Uterus (tissue), 4 donors: ENCODE measurements at places on chromosomes 6 and 20. TPM values are rescaled to one million over a fixed set of nuclear protein-coding genes. Genes with fewer than 3 reads are reported as not detected.

DNA sequence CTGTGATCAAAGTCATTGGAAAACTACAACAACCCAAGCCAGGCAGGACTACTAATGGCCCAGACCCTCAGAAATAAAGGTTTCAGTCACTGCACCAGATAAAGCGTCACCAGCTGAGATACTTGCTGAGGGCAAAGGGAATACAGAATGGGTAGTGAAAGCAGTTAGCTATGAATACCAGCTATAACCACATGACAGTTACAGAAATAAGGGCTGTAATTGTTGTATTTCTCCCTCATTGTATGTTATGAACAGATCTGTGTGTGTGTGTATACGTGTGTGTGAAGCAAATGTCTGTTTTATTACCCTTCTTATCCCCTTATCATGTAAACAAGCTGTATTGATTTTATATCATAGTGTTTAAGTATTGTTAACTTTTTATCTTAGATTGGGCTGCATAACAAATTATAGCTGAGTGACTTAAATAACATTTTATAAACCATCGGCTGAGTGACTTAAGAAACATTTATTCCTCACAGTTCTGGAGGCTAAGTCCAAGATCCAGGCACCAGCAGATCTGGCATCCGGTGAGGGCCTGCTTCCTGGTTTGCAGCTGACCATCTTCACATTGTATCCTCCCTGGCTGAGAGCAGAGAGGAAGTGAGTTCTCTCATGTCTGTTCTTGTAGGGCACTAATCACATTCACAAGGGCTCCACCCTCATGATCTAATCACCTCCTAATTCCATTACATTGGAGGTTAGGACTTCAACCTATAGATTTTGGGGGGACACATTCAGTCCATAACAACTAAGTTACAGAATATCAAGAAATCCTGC is 46.0 kb upstream of the VSX1 start:
- no peak for DNase-seq

DNA sequence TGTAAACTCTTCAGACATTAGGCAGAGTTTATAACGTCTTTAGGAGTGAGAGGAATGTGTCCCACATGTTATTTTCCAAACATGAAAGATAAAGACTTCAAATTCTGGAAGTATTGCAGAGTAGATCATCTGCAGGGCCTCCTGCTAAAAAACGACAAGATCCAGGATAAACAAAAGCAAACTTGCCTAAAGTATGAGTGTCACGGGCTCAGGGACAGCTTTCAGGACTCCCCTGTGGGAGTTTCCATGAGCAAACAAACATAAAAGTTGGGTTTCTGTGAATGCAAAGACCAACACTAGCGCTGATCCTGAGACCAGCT is 76.9 kb downstream of the TXNDC5 start:
- no peak for DNase-seq

NOX3 gene
- total RNA-seq: not detected

DNA sequence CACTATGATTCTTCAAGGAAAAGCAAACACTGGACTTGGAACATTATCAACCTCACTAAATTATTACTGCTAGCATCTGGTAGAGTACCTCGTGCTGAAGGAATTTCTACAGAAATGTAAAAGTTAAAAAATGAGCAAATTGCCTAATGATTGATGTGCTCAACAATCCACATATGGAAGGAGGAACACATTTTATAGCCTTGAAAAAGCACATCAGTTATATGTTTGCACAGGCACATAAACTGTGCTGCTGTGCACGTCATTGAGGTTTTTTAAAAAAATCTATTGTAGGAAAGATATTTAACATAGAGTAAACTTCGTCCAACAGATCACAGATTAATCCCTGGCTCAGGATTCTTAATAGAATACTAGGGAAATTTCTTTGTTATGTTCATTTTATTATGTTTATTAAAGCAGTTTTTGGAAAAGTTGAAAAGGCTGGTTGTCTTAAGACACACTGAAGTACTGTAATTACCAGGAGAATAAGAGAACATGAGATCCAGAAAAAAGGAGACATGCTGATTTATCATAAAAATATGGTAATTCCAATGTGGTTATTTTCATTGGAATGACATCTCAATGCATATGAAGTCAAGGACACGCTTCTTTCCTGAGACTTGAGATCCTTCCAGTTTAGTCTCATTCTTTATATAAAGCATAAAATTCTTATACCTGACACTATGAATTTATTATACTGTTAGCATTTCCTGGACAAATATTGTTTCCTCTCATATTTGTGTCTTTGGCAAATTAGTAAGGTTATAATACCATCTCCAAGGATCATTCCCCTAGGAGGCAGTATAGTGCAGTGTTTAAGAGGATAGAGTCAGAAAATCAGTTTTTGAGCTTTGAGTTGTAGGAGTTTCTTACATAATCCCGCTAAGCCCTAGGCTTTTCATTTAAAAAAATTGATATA is 511.1 kb downstream of the TENT5A start:
- no peak for DNase-seq

GRCh38 chr6:31140643-31141042 is 1.8 kb upstream of the PSORS1C2 start:
- no peak for DNase-seq

GRCh38 chr6:21023210-21023609 is 489.0 kb downstream of the CDKAL1 start:
- no peak for DNase-seq
